Right lung (tissue), 10 donors: ENCODE measurements at places on chromosomes 12 and 14. TPM values are rescaled to one million over a fixed set of nuclear protein-coding genes. Genes with fewer than 3 reads are reported as not detected.
A peak's percentile ranks its signal among the peaks of the same experiment; 100 is the strongest.

- DNase-seq, result no peak
These were observed 43.7 kb downstream of the GRIN2B start for GRCh38 chr12:13937735-13938134.

CMA1 gene
- polyA plus RNA-seq, result 0.49 TPM

GRCh38 chr12:30908076-30908721 lies 18.3 kb upstream of the TSPAN11 start:
- DNase-seq, result no peak

TAS2R31 gene
- 1.6 TPM for polyA plus RNA-seq

- no peak for DNase-seq
These were observed 18.9 kb upstream of the POC1B start for GRCh38 chr12:89544681-89545184.

ACSS3 gene
- 37.5 TPM for polyA plus RNA-seq

DNA sequence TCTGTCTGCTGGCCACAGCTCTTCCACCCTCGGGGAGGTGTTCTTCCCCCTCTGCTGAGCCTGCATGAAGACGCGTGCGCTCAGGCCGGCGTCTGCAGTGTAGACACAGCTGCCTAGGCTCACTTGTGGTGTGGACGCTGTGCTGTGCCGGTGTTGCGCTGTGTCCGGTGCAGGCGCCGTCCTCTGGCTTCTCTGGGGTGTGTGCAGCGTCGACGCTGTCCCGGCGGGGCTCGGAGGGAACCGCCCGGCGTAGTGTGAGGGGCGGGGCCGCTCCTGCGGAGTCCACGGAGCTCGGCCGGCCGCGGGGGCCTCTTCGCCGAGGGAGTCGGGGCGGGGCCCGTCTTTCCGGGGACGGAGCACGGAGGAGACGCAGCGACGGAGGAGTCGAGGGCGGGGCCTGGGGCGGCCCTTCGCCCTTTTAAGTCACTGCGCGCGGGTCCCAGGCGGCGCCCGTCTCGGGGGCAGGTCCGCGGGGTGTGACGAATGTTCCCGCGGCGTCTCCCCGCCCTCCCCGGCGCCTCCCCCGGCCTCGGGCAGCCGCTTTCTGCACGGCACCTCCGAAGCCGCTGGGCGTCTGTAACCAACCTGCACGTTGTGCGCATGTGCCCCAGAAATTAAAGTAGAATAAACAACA lies 45.2 kb downstream of the NOC4L start:
- DNase-seq, result peak; percentile 68

- peak; percentile 76 for DNase-seq
These were observed 21.0 kb downstream of the SLC25A29 start for GRCh38 chr14:100285021-100285912.

- peak; percentile 61 for DNase-seq
These were observed 179.2 kb downstream of the KICS2 start for GRCh38 chr12:64042911-64043310.

SERPINA9 gene
- not detected for polyA plus RNA-seq

- DNase-seq, result no peak
These were observed 101.1 kb downstream of the RFLNA start for GRCh38 chr12:124395986-124396385.

DNA sequence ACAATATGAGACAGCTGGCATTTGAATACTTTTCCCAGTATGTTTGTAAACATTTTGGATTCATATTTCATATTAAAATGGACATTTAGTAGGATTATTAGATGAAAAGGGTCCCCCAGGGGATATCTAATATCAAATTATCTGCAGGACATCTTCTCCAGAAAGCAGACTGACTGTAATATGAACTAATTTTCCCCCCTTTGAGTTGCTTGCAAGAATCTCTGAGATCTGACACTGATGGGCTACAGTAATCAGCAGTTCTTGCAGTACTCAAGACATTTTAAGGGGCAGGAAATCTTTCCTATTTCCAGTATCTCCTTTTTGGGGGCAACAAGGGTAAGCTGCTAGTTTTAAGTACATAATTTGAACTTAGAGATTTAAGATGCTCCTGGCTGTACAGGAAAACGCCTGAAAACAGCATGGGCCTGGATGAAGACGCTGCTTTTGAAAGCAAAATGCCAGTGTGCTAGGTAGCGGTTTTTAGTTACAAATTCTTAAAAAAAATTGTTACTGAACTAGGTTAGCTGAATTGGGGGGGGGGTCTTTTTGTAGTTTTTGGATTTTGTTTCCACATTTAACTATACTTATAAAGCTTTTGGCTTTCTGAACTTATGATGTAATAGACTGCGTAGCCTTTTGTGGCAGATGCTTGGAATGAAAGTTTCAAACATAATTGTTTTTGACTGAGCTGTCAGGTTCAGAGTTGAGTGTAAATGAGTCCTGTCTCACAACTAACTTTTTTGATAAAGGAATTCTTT lies 2.2 kb downstream of the FRMD6 start:
- no peak for DNase-seq

IFT81 gene
- 43.0 TPM for polyA plus RNA-seq

DNA sequence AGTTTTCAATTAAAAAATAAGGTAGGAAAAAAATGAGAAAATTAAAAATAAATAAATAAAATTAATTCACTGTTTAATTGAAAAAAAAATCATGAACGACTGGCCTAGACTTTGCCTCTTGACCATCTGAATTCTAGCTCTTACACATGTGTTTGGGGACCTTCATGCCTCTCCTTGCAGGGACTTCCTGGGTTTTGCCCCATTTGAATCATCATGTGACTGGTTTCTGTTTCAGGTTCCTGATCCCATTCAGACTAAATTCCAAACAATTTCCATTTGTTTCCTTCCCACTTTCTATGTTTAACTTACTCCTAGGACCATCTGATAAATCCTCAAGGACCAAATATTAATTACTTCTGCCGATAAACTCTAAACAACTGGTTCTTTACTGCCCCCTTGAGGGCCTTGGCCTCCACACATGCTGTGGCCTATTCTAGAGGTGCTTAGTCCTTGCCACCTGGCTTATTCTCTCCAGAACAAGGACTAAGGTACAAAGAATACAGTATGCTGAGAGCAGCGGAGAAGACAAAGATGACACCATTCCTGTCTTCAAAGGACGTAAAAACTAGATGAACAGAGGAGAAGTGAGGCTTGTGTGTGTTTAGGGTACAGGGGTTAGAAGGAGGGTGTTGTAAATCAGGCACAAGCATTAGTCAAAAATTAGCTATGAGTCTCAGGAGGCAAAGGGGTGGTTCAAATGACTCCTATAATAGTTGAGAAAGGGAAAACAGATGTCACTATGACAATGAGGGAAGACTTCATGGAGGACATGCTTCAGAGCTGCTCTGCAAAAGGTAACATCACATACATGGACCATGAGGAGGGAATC lies 125.8 kb upstream of the AVPR1A start:
- no peak for DNase-seq

GATC gene
- polyA plus RNA-seq, result 36.6 TPM

DNA sequence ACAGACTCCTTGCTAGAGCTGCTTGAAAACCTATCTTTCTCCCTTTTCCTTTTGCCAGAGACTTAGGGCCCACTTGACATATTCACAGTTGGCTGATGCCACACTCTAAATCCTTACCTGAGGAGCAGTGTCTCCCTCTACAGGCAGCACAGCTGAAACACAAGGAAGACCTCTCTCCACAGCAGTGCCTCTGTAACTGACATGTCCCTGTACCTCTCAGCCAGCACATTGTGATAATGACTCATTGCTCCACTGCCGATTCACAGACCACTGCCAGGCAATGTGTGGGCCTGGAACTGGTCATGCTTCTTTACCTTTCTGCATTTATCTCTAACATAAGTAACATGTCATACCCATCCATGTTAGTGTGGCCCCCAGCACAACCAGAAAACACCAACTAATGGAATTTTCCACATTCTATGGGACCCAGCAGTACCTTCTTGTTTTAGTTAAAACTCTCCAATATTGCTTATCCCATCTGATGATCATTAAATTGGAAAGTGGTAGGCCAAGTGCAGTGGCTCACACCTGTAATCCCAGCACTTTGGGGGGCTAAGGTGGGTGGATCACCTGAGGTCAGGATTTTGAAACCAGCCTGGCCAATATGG lies 56.5 kb downstream of the GTF2A1 start:
- DNase-seq, result peak; percentile 19

- peak; percentile 4 for DNase-seq
These were observed 75.5 kb upstream of the CAND1 start for GRCh38 chr12:67193704-67194103.

- no peak for DNase-seq
These were observed 303 bp downstream of the GAPDH start for GRCh38 chr12:6534695-6534944.

- no peak for DNase-seq
These were observed 25.2 kb downstream of the DAAM1 start for GRCh38 chr14:59213368-59214315.

IL22 gene
- not detected for polyA plus RNA-seq

FAM186B gene
- 1.3 TPM for polyA plus RNA-seq

GRCh38 chr12:91604897-91605296 lies 422.3 kb upstream of the DCN start:
- no peak for DNase-seq

GRCh38 chr12:95200128-95200894 lies 17.0 kb downstream of the FGD6 start:
- DNase-seq, result peak; percentile 29

DNA sequence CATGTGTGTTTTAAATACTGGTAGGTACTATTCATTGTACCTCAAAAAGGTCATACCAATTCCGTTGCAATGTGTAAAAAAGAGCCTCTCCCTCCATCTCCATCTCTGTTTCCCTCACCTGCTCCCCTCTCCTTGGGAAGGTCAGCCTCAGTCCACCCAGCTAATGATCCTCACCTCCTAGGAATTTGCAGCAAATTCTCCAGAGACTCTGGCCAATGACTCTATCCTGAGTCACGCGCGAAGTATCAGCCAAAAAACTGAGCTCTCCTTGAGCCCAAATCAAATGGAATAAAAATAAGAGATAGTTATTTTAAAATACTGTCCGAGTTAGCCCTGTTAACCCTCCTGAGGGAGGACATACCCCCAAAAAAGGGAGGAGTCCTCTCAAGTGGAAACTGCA lies 148.4 kb downstream of the DPF3 start:
- DNase-seq, result no peak

- DNase-seq, result no peak
These were observed 256.8 kb upstream of the DDHD1 start for GRCh38 chr14:53409969-53410368.

TAS2R19 gene
- polyA plus RNA-seq, result 1.7 TPM

DNA sequence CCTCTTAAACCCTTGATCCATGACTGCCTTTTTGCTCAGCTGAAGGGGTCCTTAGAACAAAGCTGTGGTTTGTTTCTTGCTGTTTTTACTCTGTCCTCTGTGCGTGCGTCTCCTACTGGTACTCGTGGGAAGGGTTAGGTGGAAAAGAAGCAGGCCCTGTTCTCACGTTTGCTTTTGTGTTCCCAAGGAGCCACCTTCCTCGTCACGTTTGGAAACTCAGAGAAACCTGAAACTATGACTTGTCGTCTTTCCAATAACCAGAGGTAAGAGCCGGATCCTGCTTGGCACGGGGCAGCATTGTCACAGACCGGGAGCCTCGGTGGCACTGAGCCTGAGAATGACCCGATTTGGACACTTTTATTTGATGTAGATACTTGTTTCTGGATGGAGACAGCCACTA lies 13.1 kb downstream of the ZFYVE21 start:
- DNase-seq, result no peak

- DNase-seq, result no peak
These were observed 7.7 kb downstream of the TNFAIP2 start for GRCh38 chr14:103130965-103131364.

KLRB1 gene
- polyA plus RNA-seq, result 2.9 TPM

GRCh38 chr14:23345987-23346692 lies 6.5 kb downstream of the SLC22A17 start:
- no peak for DNase-seq

DNA sequence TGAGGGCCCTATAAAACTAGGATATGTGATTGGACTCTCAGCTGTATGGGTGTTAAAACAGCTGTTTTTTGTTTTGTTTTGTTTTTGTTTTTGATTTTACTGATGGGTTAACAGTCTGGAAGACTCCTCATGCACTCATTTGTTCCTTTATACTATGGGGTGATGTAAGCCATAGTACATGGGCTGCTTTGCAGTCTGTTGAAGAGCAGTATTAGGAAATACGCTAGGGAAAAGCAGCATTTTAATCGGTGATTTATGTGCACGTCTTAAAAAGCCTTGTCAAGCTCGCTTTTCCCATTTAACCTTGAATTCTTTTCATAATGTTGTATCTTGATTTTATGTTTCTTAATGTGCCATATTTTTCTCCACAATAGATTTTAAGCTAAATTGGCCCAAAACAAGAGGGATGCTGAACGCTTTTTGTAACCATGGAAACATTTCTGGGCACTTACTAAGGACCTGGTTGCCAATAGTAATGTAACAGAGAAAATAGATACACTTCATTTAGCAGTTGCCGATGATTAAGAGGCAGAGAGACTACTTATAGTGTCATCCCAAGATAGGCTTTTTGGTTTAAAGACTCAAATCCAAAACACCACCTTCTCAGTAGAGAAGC lies 244.0 kb downstream of the SNAPC1 start:
- DNase-seq, result no peak

TSPAN11 gene
- 12.6 TPM for polyA plus RNA-seq

HCAR3 gene
- polyA plus RNA-seq, result 0.09 TPM

- DNase-seq, result no peak
These were observed 100.5 kb downstream of the VEZT start for GRCh38 chr12:95318071-95318545.

TGM1 gene
- 4.7 TPM for polyA plus RNA-seq

DNA sequence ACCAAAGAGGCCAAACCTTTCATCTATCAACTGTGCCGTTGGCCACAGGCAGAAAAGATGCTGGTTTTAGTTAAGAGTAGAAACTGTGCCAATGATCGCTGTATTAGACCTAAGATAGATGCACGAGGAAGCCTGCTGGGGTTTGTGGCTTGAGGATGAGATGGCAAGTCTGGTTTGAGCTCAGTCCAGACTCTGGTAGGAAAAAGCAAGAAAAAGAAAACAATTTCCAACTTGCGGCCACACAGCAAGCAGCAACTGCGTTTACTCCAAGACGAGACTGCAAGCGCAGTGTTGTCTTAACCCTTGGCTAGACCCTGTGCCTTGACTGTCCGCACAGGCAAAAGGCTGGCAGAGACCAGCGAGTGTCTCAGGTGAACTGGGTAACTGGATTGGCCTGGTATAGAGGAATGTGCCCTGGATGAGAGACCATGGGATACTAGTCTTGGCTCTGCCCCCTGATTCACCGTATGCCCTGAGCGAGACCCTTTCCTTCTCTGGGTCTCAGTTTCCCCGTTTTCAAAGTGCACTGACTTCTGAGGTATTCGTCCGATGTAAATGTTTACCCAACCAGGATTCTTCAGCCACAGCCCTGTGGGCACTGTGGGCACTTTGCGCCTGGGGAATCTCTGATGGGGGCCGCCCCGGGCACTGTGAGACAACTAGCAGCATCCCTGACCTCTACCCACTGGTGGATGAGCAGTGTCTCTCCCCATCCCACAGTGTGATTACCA lies 113.4 kb downstream of the DICER1 start:
- DNase-seq, result no peak

GRCh38 chr12:57483466-57483865 lies 3.8 kb upstream of the ARHGAP9 start:
- DNase-seq, result no peak

DNA sequence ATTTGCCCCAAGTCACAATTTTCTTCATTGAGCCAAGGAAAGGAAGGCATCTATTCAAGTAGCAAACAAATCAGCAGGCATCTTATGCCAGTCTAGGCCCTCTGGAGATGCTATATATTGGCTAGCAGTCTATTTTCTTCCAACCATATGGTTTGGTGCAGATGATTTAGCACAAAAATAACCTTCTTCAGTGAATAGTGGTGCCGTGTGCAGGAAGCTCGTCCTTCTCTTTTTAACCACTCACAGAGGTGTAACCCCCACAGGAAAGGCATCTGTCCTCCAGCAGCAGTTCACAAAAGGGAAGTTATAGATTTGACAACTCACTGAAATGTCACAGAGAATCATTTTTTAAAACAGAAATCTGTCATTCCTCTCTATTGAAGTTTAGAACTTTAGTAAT lies 445.7 kb upstream of the SYT1 start:
- no peak for DNase-seq

KRT7 gene
- polyA plus RNA-seq, result 14.6 TPM
